ENCODE measurements at places on chromosomes 3 and 15.

GRCh38 chr3:152126260-152126659, 142.5 kb upstream of the MBNL1 start:
- no peak for DNase-seq

DNA sequence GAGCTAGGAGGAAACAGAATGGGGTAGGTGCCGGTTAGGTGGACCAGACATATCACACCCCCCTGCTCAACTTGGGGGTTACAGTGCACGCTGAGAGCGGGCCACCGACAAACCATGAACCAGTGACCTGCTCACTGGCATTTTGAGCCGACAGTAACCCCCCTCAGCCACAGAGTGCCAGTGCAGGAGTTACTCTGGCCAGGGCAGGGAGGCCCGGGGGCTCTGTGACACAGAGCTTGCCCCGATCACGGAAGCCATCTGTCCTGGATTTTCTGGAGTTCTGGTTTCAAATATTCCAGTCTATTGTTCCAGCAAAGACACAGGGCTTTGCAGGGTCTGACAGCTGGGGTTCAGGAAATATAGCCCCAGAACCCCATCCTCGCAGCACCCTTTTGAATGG, 225.2 kb downstream of the VPS13C start:
- no peak for DNase-seq

DNA sequence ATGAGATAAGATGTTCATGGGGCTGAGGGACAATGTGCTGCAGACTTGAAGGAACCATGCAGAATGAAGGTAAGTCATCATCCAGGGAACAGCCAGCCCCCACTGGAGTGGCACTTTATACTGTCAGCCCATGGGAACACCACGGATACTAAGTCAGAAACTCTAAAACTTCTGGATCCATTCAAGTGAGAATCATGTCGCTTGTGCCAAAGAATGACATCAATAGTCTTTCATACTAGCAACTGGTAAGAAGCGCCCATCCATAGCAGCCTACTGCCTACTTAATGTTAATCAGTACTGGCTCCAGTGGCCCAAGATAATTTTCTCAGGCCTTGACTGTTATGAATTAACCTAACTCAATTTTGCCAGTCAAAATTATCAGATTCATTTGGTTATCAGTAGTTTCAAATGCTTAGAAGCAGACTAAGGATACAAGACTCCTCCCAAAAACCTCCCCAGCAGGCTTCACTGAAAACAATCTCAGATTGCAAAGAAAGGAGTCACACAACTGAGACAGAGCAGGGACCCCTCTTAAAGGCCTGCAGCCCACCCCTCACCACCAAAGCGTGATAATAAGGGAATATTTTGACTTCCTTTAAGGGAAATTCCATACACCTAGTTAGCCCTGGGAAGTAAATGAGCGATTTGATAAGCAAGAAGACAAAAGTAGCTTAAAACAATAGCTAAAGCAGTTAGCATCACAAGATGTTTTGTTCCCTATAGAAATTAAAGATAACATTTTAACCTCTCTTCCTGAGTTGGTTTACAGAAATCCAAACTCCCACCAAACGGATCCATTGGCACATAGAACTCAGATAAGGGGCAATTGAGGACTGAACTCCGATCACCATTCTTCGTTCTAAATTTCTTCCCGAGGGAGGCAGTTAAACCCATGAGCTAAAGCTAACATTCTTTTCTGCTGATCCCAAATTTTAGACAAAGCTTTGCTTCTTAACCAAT, 98.8 kb downstream of the TGFBR2 start:
- no peak for DNase-seq

DNA sequence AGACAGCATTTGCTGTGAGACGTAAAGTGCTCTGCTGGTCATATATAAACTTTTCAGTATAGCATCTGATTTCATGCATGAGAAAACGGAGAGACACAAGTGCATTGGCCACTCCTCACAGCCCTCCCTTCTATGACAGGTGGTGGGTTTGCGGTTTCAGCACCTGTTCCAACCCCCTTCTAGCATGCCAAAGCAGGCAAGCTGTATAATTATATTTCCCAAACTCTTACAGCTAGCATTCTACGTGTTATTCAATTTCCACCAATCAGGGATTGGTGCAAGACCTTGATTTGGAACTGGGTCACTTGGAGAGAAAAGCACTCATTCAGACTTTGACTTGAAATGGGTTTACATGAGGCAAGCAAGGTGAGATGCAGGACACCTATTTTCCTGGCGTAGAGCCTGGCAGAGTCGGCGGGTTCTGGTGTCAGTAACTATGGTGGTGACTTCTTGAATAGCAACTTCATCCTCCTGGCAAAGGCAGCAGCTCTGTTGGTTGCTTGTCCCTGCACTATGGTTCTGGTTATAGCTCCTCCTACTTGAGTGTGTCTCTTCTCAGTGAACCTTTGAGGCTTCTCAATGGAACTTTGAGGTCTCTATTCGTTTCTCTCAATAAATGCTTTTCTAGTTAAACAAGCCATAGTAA, 356.5 kb downstream of the TBL1XR1 start:
- DNase-seq = no peak

DNA sequence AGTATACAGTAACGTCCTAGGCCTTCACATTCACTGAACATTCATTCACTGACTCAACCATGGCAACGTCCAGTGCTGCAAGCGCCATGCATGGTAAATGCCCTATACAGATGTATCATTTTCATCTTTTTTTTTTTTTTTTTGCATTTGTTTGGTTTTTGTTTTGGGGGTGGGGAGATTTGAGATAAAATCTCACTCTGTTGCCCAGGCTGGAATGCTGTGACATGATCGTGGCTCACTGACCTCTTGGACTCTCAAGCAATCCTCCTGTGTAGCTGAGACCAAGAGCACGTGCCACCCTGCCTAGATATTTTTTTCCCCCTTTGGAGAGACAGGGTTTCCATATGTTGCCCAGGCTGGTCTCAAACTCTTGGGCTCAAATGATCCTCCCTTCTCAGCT, 37.4 kb downstream of the SUSD5 start:
- DNase-seq = no peak

DNA sequence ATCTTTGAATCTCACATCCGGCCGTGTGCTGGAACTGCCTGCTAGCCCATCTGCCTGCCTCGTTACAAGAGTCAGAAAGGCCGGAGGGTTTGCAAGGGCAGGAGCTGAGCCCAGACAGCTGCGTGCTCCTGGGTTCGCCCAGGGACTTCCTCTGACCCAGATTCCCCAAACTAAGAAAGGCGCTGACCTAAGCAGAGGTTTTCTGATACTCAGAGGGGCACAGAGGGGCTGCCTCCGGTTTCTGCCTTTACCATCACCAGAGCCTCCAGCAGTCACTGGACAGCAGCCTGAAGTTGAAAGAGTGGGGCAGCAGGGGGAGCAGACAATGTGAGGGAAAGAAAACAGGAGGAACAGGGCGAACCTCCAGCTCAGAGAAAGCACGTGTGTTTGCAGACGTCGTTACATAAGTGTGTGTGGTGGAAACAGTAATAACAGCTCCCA, 33.4 kb upstream of the RAD18 start:
- peak; percentile 51 for DNase-seq

GRCh38 chr3:160921020-160921635, 165.1 kb downstream of the PPM1L start:
- no peak for DNase-seq

DNA sequence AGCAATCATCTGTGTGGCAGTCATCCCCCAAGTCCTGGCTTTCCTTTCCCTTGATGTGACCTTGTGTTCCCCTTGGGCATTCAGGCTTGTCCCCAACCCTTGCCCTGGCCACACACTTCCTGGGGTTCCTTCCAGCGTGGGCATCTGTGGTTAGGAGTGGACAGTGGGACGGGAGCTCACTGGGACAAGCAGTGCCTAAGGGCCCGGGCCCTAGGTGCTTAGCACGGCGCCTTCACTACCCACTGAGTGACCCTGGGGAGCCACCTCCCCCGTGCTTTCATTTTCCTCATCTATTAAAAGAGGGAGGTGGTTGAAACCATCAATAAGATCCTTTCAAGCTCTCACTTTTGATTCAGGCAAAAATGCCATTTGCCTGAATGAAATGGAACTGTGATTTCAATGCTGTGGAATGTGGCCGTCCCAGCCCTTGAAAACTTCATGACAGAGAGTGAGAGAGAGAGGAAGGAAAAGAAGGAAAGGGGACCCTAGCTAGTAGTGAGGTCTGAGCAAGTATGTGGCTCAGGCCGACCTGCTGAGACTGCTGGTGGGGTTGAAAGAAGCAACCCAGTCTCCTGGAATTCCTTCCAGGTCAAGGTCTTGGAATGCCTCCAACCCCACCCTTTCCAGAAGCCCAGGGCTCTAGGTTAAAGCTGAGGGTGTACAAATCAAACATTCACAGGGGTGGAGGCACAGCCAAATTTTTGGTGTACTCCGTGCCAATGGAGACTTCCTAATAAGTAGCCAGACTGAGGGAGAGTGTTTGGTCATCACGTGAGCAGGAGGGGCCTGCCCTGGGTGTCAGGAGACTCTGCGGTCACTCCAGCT, 302.9 kb downstream of the TLE3 start:
- no peak for DNase-seq

- DNase-seq = peak; percentile 13
Observed at GRCh38 chr15:91186904-91187656, 87.0 kb downstream of the SV2B start.

- no peak for DNase-seq
Observed at GRCh38 chr3:106710596-106710995, 666.6 kb upstream of the CCDC54 start.

GRCh38 chr3:162015856-162016255, 519.2 kb downstream of the OTOL1 start:
- DNase-seq = no peak

GRCh38 chr15:84603630-84604379, 3.0 kb downstream of the ZSCAN2 start:
- DNase-seq = no peak

DNA sequence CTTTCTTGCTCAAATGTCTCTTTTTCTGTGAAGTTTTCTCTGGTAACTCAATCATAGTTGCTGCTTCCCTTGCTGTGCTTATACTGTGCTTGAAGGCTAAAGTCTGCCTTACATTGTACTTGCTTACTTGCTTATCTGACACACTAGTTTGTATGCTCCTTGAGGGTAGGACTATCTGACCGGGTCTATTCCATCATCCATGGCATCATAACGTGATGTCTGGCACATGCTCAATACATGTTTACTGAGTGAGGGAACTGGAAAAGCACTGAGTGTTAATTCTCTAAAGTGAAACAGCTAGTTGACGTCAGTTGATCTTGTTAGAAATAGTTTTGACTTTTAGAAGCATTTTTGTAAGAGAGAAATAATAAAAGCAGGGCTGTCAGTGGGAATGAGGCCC, 42.7 kb downstream of the MAP3K13 start:
- DNase-seq = no peak

DNA sequence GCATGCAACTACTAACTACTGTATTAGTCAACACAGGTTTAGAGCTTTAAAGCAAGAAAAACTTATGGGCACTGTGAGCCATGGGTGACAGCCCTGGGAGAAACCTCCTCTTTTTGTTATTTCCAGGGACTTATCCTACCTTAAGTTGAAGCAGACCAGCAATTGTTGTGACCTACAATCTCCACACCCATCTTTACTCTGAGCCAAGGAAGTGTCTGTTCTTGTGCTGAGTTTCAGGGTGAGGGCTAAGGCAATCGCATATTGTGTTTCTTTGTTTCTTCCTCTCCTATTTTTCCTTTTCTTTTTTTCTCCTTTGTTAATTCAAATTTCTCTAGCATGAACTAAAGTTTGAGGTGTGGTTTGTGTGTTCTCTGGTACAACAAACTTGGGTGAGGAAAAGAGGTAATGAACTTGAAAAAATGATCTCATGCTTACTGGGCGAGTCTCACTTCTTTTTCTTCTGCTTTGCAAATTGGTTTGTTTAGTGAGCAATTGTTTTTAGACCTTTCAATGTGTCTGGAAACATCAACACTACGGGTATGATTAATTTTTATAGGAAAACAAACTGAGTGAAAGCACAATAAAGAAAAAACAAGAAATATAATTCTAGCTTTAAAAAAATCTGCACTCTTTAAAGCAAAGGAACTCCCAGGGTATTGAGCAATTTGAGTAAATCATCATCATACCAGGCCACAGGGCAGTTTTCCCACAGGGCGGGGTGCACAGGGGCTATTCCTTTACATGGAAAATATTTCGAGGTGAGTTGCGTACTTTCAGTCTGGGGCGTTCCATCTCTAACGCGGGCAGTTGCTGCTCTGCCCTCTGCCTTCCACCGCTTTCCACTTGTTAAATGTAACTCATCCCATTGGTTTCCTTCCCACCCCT, 2.7 kb downstream of the UPK1B start:
- DNase-seq = no peak

GRCh38 chr15:90697175-90697574, 20.0 kb upstream of the BLM start:
- no peak for DNase-seq
